Progenitor cell of endocrine pancreas (in vitro differentiated cells): ENCODE measurements at places on chromosomes 5 and 9. TPM values are rescaled to one million over a fixed set of nuclear protein-coding genes. Genes with fewer than 3 reads are reported as not detected.

- no peaks in the 10 kb centered on the region for H3K36me3 ChIP-seq
- H3K4me1 ChIP-seq = peaks cover 10% of the 10 kb centered on the region
- peaks cover 6% of the 10 kb centered on the region for H3K27me3 ChIP-seq
- peak overlapping the region; percentile 85 for H3K4me3 ChIP-seq
- peak overlapping the region; percentile 56 for H3K27ac ChIP-seq
- no peak for DNase-seq
These were observed 1.5 kb downstream of the ARHGAP26 start for GRCh38 chr5:142771666-142772065.

The ATG12 gene
- total RNA-seq = 46.7 and 53.9 TPM in 2 replicates

DNA sequence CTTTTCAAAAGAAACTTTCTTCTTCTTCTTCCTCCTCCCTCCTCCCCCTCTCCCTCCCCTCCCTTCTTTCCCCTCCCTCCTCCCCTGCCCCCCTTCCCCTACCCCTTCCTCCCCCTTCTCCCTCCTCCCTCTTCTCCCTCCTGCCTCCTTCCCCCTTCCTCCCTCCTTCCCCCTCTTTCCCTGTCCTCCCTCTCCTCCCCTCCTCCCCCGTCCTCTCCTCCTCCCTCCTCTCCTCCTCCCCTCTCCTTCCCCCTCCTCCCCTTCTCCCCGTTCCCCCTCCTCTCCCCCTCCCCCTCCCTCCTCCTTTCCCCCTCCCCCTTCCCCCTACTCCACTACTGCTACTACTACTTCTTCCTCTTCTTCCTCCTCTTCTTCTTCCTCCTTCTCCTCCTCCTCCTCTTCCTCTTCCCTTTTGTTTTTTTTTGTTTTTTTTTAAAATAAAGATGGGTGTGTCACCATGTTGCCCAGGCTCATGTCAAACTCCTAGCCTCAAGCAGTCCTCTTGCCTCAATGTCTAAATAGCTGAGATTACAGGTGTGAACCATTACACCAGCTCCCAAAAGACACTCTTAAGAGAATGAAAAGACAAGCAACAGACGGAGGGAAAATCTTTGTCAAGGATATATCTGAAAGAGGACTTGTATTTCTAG, 87.5 kb downstream of the SCAMP1 start:
- peaks cover 27% of the 10 kb centered on the region for H3K36me3 ChIP-seq
- H3K4me1 ChIP-seq = no peaks in the 10 kb centered on the region
- DNase-seq = no peak
- no peak overlapping the region for H3K4me3 ChIP-seq

- peaks cover 8% of the 10 kb centered on the region for H3K4me1 ChIP-seq
- H3K36me3 ChIP-seq = peaks cover 3% of the 10 kb centered on the region
- DNase-seq = no peak
- H3K27ac ChIP-seq = peak overlapping the region; percentile 62
- no peak overlapping the region for H3K4me3 ChIP-seq
These were observed 5.8 kb downstream of the USP20 start for GRCh38 chr9:129841071-129841470.

The DOCK2 gene
- total RNA-seq = 0.78 TPM in 1 of 2 replicates, not detected in the other

The PGM5 gene
- 3.6 and 3.9 TPM in 2 replicates for total RNA-seq

The TIMD4 gene
- total RNA-seq = not detected in 2 replicates

DNA sequence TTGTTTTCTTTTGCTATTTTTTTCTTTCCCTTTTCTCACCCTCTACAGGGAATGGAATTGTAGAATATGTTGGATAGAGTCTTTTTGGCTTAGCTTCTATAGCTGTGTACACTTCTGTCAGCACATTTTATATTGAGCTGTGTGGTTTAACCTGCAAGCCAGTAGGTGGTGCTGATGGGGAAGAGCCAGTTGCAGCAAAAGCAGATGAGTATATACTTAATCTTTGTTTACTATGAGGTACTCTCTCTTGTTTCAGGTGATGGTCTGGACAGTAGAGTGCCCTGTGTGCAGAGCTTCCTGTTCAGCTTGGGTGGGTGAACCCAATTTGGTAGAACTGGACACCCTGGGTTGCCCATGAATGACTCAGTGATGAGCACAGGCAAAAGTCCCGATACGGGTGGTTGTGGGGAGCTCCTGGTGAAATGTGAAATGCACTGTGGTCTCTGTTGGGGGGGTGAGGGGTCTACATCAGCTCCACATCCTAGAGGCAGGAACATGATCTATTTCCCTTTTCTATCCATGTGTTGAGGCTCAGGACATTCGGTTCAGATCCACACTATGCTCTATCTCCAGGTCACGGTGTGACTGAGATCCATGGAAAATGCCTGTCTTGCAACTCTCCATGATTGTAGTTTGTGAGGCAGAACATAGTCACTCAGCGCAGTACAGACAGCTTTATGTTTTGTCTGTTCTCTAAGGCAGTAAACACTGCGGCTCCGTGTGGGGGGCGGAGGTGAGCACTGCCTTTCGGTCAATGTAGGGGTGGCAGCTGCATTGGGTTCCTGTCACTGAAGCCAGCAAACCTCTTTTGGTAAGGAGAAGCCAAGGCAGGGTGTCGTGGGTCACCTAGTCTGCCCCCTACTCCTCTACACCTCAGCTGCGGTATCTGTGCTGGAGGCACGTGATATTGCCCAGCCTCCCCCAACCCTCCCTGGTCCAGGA, 353.2 kb downstream of the PRR16 start:
- no peaks in the 10 kb centered on the region for H3K36me3 ChIP-seq
- H3K27me3 ChIP-seq = no peaks in the 10 kb centered on the region
- no peaks in the 10 kb centered on the region for H3K4me1 ChIP-seq
- H3K4me3 ChIP-seq = no peak overlapping the region
- H3K27ac ChIP-seq = no peak overlapping the region

DNA sequence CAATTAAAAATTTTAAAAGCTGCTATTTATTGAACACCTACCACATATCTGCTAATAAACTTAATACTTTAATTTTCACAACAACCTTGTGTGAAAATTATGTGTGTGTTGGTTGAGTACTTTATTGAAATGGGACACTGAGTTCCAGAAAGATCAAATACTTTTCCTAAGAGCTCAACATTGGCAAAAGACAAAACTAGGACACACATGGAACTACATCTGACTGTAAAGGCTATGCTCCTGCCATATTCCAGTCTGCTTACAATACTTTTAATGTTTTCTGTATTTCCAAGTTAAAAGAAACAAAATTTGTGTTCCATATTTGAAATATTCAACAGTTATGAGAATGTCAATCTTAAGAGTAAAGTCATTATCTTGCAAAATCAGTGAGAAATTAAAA, 111.8 kb downstream of the RFX3 start:
- peaks cover 2% of the 10 kb centered on the region for H3K4me1 ChIP-seq
- peaks cover 4% of the 10 kb centered on the region for H3K36me3 ChIP-seq

DNA sequence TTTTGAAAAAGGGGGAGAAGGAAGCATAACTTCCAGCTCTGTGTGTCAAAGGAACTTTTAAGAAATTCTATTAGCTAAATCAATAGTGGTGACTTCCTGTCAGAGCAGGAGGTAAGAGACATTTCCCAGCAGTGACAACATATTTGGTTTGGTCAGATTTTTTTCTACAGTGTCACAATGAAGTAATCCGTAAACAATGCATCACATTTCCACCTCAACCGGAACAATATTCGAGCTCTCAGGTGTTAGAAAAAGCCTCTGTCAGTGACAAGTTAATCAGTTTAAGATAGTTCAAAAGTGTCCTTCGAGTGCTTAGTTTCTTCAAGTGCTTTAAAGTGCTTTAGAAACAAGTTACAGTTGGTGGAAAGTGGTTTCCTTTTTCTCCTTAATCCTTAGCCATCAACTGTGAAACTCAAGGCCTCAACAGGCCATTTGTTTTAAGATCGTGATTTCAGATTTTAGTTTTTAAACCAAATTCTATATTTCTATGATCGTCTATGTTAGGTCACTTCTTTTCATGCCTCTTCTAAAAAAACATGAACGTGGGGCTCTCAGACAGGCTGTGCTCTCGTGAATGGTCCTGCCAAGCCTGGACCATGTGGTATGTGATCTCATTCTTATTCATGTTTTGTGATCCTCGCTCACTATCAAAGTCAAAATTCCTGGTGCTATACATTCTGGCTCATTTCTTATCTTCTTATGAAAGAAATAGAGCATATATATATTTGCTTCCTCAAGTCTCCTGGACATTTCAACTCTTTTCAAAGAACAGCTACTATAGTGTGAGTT, 181.9 kb upstream of the HMHB1 start:
- H3K4me1 ChIP-seq = peaks cover 12% of the 10 kb centered on the region
- H3K36me3 ChIP-seq = no peaks in the 10 kb centered on the region
- peak overlapping the region; percentile 23 for H3K27ac ChIP-seq
- no peak for DNase-seq
- no peaks in the 10 kb centered on the region for H3K27me3 ChIP-seq

DNA sequence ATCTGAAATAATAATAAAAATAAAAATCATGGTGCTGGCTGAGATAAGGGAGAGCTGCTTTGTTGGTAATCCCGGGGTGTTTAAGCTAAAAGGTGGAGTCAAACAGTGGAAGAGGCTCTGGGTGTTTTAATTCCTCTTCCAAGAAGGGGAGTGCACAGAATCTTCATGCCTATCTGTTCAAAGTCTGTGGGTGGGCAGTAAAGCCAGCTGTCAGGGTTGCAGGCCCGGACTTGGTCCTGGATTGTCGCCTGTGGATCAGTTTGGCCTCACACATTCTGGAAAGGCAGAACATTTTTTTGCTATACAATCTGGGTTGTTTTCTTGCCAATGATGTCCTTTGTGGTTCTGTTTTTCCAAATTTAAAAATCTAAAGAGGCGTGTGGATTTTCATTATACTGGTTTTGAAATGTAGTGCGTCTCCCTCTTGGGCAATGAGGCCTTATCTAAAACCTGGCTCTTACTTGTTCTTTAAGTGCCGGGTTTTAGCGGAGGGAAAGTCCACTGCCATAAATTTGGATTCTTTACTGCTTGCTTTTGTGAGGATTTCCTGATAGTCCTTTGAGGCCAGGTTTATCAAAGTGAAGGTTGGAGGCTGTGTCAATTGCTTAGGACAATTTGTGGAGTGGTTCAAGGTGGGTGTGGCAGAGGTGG, 5.8 kb downstream of the ANKDD1B start:
- peak overlapping the region; percentile 35 for H3K27ac ChIP-seq
- DNase-seq = no peak

DNA sequence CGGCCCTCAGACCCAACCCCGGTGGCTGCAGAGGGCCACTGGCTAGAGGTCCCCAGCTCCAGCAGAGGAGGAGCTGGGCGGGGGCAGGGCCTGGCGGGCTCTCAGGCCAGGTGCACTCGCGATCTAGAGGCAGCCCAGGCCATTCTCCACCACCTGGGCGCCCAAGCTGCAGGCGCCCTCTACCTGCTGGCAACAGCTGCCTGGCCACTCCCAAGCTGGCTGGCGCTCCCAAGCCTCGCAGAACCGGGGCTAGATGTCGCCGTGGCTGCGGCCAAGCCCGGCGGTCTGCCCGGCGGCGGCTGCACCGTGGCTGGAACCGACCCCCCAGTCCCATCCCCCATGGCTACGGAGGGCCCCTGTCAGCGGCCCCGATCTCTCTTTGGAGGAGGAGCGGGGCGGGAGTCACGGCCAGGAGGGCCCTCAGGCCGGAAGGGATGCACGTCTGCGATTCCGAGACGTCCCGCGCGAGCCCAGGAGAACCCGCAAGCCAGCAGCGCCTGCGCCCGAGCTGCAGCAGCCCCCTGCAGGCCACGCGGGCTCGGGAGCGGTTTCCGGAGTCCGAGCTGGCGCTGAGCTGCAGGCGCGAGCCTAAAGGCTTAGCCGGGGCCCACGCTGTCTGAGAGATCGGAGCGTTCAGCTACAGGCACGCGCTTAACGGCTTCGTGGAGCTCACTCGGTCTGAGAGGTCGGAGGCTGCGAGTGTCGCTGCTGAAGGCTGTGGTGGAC, 44.3 kb upstream of the BICD2 start:
- peak overlapping the region; percentile 75 for H3K4me3 ChIP-seq
- no peaks in the 10 kb centered on the region for H3K36me3 ChIP-seq
- H3K4me1 ChIP-seq = peaks cover 2% of the 10 kb centered on the region

The HK3 gene
- total RNA-seq = not detected in 2 replicates

DNA sequence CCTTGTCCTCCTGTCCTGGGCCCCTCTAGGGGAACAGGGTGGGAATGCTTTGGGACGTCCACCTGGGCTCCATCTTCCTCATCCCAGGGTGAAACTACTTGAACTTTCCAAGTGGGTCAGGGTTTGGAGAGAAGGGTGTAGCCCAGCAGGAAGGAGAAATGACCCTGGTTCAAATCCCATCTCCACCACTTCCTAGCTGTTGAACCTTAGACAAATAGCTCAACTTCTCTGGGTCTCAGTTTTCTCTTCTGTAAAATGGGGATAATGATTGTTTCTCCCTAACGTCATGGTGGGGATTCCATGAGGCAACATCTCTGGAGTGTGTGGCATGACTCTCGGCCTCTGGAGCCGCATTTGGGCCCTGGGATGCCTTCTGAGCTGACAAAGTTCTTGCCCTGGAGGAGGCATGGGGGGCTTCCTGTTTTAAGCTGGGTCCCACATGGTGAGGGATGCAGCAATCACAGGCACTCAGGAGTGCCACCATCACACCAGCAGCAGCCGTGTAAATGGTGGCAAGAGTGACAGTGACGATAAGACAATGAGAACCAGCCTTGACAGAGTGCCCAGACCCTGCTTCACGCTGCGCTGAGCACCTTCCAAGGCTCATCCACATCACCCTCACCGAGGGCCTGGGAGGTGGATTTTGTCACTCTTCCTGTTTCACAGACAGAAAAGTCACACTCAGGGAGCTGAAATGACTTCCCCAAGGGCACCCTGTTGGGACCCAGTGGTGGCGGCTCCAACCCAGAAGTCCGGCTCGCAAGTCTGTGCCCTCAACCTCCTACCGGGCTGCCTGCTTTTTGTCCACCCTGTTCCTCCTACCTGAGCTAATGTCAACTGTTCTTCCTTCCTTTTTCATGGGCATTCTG, 69.5 kb upstream of the IER5L start:
- H3K27ac ChIP-seq = no peak overlapping the region
- DNase-seq = no peak
- no peaks in the 10 kb centered on the region for H3K4me1 ChIP-seq
- H3K27me3 ChIP-seq = peaks cover 14% of the 10 kb centered on the region
- H3K4me3 ChIP-seq = no peak overlapping the region

- no peaks in the 10 kb centered on the region for H3K4me1 ChIP-seq
- no peaks in the 10 kb centered on the region for H3K27me3 ChIP-seq
- no peak overlapping the region for H3K4me3 ChIP-seq
These were observed 491.1 kb downstream of the KIF4B start for GRCh38 chr5:155504606-155505005.

The FAT2 gene
- total RNA-seq = 0.05 and 0.07 TPM in 2 replicates
